ENCODE measurements at places on chromosomes 2 and 18.

GRCh38 chr18:73714466-73714865, 433.2 kb downstream of the FBXO15 start:
- DNase-seq: no peak

DNA sequence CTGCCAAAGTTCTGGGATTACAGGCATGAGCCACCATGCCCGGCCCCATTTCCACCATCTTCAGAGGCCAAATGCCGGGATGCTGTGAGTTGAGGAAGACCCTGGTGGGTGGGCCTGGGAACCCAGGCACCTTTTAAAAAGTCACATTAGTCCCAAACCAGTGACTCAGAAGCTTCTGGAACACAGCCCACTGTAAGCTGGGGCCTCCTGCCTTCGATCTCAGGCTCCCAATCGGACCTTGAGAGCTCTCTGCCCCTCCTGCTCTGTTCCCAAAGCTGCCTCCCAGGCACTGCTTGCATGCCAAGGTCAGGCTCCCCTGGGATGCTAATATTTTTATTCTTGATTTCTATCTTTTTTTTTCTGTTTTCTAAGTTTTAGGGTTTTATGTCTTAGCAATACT, 4.2 kb downstream of the ADCY3 start:
- DNase-seq: no peak

GRCh38 chr18:67496469-67496868, 20.1 kb downstream of the DSEL start:
- DNase-seq: no peak

DNA sequence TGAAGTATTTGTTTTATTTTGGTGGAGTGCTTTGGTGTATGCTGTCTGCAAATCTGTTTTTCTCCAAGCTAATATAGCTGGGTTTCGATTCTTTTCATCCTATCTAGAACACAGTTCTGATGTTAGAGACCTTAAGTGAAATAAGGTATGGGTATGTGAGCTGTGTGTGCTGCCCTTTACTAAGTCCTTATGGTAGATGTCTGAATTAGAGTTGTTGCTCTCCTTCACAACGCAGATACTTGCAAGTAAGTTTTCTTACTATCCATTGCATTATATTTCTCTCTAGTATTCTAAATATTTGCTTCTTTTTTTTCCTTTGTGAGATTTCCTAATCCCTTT, 38.6 kb downstream of the AGFG1 start:
- DNase-seq: no peak

- no peak for DNase-seq
Observed at GRCh38 chr18:63421514-63421913, 762 bp downstream of the VPS4B start.
